Effector CD4-positive, alpha-beta T cell (primary cell): ENCODE measurements at places on chromosomes 6 and 20.

DNA sequence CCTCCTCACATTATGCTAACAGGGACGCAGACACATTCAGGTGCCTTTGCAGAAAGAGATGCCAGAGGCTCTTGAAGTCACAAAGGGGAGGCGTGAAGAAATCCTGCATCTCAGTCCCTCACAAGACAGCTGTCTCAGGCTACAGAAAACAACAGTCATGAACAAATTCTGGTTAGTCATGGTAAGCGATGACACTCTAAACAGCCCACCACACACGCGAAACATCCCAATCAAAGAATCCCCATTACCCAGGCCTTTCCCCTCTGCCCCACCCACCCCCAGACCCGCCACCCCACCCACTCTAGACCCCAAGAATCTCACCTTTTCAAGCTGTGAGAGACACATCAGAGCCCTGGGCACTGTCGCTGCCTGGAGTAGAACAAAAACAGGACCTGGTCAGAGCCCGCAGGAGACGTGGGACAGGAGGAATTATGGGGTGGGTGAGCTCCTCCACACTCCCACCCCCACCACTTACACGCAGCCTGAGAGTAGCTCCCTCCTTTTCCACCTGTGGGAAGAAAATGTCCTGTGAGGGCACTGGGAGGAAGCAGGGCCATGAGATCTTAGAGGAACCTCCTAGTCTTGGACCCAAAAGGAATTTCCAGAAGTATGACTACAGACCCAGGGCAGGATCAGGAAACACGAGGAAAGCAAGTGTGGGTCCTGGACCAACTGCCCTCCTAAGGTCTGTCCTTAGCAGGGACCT is 2.7 kb downstream of the HLA-B start:
- no peak for DNase-seq

GRCh38 chr6:53691667-53692133 is 26.1 kb upstream of the KLHL31 start:
- DNase-seq: no peak

DNA sequence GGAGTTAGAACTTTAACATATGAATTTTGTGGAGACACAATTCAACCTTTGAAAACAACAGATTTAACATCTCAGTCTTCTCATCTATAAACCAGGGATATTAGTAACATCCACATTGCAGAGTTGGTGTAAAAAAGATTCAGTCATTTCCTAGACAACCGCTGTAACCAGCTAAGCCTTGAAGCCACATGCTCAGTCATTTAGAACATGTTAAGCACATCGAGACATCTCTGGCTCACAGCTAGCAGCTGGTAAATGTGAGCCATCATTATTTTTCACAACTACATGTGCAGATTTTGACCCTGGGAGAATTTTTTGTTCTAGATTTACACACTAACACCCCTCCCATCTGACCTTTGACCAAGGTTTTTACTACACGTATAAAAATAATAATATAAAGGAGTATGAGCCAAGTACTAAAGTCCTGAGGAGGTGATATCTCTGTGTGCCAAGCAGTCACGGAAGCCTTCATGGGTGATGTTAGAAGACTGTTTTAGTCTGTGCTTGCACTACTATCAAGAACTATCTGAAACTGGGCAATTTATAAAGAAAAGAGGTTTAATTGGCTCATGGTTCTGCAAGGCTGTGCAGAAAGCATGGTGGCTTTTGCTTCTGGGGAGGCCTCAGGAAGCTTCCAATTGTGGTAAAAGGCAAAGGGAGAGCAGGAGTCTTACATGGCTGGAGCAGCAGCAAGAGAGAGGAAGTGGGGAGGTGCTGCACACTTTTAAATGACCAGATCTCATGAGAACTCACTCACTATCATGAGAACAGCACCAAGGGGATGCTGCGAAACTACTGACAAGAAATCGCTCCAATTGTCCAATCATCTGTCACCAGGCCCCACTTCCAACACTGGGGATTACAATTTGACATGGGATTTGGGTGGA is 48.7 kb upstream of the IL20RA start:
- DNase-seq: no peak

DNA sequence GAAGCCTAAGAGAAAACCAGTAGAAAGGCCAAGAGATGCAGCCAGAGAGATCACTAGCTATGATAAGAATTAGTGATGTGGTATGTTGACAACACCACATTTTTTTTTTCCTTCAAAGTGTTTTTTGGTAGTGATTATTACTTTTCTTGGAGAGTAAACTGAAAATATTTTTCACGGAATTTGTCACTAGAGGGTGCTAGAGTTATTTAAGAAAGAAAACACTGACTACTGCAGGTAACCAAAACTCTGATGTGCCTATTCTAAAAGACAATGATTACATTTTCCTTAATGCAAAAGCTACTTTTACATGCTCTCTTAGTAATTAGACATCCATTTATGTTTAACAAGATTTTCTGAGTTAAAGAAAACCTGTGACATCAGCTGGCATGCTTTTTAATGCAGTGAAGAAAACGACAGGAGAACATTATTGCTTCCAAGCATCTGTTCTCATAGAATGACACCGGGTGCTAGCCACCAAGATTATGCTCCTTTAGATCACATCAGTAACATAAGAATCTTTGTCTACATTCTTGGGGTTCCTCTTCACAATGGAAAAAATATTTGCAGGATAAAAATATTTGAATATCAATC is 28.8 kb downstream of the RWDD2A start:
- DNase-seq: no peak

GRCh38 chr6:17057322-17057721 is 44.5 kb upstream of the STMND1 start:
- DNase-seq: no peak

DNA sequence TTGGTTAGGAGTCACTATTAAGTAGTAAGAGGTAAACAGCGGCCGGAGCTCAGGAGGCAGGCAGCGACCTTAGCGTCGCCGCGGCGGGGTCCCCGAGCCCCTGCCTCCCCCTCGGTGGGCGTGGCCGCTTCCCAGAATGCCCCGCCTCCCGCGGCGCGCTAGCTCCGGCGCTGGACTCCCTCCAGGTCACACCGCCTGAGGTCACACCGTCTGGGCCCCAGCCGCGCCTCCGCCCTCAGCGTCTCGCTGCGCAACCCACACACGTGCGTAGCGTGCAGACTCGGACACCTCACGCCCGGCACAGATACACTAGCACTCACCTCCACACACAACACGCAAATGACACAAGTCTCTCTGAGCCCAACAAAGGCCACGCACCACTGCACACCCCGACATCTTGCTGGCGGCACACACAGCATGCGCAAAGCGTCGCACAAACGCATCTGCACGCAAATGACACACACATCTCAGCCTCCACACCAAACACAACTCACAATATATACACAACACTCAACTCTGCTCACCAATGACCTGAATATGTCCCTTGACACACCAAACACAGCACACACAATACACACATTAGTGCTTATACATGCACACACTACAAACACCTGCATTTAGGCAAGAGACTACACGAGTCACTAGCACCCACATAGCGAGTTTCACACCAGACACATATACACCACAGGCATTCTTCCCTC is 17.6 kb upstream of the CDKN1A start:
- DNase-seq: no peak

DNA sequence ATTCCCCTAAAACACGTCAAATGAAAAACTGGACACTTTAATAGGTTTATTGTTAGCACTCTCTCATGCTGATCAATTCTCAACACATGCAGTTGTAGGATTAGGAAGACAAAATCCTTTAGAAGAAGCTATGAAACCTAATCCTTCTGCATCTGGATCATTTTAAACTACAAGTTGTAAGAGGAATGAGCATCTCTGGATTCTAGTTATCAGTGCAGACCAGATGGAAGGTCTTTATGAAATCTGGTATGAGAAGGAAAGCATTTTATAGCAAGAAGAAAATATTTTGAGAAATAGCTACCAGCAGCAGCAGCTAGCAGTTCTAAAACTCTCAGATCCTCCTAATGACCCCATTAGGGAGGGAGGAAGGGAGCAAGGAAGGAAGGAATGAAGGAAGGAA is 4.1 kb downstream of the HTR1E start:
- no peak for DNase-seq

DNA sequence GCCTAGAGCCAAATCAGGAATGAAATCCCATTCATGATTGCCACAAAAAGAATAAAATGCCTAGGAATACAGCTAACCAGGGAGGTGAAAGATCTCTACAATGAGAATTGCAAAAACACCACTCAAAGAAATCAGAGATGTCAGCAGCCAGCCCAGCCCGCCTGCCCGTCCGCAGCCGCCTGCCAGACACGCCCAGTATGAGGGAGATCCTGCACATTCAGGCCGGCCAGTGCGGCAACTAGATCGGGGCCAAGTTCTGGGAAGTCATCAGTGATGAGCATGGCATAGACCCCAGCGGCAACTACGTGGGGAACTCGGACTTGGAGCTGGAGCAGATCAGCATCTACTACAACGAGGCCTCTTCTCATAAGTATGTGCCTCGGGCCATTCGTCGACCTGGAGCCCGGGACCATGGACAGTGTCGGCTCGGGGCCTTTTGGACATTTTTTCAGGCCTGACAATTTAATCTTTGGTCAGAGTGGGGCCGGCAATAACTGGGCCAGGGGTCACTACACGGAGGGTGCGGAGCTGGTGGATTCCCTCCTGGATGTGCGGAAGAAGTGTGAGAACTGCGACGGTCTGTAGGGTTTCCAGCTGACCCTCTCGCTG is 13.4 kb downstream of the GABRR2 start:
- DNase-seq: no peak

GRCh38 chr6:50979171-50979525 is 160.5 kb downstream of the TFAP2B start:
- DNase-seq: no peak

GRCh38 chr6:46000905-46001304 is 14.8 kb downstream of the CLIC5 start:
- no peak for DNase-seq

- DNase-seq: peak; percentile 42
Measured at GRCh38 chr20:2451939-2452732, 18.5 kb downstream of the SNRPB start.

DNA sequence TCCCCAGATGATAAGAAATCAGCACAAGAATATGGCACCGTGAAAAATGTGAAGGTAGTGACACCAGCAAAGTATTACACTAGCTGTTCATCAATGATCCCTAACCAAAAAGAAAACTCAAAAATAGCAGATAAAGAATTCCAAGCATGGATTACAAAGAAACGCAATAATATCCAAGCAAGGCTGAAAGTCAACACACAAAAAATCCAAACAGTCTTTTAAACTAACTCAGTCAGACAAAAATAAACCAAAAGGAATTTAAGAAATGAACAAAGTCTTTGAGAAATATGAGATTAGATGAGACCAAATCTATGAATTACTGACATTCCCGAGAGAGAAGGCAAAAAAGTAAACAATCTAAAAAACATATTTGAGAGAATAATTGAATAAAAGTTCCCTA is 976.1 kb upstream of the MAP3K7 start:
- no peak for DNase-seq

DNA sequence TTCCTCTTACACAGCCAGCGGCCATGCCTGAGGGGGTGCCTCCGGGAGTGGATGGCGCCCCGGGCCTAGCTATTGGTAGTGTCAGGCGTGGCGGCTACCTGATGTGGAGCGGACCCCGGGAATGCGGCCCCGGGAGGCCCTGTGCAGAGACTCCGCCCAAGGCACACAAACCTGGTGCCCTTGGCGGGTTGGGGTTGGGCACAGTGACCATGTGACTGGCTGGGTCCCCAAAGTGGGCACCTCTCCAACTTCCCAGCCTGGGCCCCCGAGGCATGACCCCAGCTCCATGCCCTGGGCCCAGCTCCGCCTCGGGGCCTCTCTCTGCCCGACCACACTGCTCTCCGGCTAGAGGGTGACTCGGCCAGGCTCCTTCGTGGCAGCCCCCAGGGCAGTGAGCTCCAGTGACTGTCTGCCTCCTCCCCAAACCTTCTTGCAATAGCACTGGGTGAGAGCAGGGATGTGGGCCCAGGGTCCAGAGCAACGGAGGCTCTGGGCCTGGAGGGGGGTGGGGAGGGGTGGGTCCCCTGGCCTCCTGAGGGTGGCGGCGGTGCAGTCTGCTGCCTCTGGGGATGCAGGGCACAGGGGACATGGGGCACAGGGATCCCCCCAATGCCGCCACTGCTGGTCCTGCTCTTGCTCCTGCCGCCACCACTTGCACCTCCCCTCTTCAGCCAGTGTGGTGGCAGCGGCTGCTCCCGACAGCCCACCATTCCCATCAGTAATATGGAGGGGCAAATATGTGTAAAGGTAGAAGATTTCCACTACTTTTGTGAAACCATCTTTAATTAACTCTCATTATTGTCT is 942.9 kb upstream of the EPHA7 start:
- DNase-seq: no peak

DNA sequence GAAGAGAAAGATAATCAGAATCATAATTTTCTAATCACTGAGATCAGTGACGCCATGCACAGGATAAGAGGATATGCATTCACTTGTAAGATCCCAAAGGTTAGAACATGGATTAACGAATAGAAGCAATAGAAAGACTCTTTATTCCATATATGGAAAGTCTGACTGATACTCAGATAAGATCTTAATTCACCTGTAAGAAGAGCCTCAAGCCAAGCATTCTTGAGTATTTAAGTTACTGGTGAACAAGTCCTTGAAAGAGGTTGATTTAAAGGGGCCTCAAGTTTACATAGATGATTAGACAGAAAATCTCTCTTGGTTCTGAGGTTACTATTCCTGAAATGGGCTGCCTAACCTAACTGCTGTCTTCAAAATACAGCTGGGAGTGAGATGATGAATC is 53.8 kb upstream of the MTRF1L start:
- DNase-seq: no peak

DNA sequence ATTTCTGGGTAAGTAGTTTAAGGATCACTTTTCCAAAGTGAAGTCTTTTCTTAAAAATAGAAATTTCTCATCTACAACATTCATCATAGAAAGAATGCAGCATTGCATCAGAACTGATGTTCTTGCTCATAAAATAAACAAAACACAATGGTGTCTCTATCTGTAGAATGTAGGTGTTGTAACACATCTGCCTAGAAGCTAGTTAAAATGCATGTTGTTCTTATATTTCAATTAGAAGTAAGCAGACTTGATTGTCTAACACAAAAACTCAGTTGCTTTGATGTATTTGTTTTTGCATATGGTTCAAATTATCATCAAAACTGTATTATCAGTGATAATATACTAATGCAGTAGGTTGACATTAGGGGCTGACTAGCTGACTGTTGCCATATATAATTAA is 654.7 kb upstream of the FLRT3 start:
- DNase-seq: no peak

DNA sequence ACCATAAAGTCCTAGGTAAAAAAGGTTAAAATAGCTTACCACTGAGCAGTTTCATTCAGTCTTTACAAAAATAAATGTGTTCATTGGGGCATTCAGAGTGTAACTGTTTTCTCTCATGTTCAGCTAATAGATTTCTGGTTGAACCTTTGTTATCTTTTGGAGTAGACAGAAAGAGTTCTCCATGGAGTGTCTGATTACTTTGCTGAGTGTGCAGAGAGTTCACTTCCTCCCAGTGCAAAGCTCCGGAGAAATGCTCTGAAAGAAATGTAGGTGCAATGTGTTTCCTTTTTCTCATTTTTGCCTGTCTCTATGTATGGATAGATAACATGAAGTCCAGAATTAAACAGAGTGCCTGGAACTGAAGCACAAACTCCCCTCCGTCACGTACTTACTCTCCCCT is 52.6 kb downstream of the JAG1 start:
- DNase-seq: no peak

GRCh38 chr20:62952968-62953838 is 694 bp downstream of the SLC17A9 start:
- DNase-seq: no peak

GRCh38 chr6:105108631-105109262 is 71.1 kb downstream of the POPDC3 start:
- DNase-seq: no peak
